D721Med (cell line): ENCODE measurements at places on chromosomes 12 and 14.
A peak's percentile ranks its signal among the peaks of the same experiment; 100 is the strongest.

DNA sequence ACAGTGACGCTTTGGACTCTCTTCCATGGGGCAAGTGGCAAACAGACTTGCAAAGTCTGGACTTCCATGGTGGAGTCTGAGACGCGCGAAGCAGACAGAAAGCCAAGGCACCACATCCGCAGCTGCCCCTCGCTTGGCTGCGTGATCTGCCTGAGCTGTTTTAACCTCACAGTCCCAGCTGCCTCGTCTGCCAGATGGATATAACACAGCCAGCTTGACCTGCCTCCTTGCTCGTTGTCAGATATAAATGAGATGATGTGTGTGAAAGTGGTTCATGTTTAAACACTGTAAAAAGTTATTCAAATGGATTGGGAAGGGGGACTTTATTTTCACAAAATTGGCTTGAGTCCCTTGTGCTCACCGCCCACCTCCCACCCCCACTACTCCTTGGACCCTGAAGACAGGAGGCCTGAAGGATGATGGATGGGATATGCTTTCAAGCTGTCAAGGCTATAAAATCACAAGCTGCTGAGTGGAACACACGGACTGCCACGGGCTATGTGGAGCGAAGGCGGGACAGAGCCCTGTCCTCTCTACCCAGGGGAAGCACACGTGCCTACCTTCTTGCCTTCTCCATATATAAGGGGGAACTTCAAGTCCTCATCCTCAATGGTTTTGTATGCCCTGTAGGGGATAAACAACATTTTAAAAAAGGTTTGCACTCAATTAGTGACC is 226.9 kb downstream of the MON2 start:
- DNase-seq, result no peak

DNA sequence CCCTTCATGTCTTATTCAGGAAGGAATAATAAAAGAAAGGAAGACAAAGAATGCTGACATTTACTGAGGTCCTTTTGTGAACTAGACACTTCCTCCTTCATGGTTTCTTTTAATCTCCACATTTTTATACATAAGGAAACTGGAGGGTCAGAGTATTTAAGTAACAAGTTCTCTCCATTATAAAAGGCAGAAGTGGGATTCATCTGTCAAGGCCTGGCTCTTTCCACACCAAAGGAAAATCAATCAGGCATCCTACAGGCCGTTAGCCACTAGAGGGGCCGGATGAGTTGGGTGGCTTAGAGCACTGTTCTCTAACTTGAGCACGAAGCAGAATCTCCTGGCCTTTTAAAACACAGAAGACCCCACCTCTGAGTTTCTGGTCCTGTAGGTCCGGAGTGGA is 36.8 kb upstream of the NINJ2 start:
- no peak for DNase-seq

GRCh38 chr12:97977870-97978405 is 515.3 kb downstream of the RMST start:
- DNase-seq, result no peak

- no peak for DNase-seq
Observed at GRCh38 chr12:27575090-27575761, 51.2 kb downstream of the PPFIBP1 start.

- DNase-seq, result no peak
Observed at GRCh38 chr14:101129521-101130167, 226.1 kb upstream of the RTL1 start.

- no peak for DNase-seq
Observed at GRCh38 chr14:54603362-54603761, 36.4 kb downstream of the SAMD4A start.

DNA sequence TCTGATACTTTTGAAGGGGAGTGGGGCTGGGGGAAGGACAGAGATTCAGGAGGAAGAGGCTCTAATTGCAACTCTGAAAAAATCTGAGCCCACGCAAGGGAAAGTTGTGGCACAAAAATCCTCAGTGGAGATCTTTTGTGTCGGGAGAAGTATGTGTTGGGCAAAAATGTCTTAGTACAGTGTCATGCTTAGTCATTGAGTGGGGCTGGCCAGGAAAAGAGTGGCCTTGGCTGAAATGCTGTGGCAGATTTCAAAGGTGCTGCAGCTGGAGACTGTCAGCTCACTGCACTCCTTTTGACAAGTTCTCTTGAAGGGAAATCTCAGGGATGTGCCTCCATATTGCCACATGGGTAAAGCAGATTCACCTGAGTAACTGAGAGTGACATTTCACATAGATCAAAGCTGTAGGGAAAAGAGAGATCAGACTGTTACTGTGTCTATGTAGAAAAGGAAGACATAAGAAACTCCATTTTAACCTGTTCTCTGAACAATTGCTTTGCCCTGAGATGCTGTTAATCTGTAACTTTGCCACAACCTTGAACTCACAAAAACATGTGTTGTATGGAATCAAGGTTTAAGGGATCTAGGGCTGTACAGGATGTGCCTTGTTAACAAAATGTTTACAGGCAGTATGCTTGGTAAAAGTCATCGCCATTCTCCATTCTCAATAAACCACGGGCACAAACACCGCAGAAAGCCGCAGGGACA is 36.0 kb upstream of the GLIPR1 start:
- no peak for DNase-seq

DNA sequence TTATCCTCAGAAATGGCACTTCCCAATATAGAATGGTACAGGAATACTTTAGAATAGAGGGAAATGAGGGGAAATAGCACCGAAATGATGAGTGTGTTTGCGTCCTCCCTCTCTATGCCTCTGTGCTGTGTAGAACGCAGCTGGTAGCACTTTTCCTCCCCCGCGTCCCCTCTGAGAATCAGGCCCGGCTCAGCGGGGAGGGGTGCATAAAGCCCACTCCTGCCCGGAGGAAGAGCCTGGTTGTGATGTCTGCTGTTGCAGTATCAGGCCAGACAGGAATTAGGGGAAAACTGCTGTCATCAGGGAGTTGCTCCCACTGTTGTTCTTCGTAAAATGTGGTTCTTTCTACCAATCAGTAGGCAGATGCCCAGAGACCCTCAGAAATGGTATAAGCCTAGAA is 76.0 kb downstream of the GALNT8 start:
- DNase-seq, result no peak

DNA sequence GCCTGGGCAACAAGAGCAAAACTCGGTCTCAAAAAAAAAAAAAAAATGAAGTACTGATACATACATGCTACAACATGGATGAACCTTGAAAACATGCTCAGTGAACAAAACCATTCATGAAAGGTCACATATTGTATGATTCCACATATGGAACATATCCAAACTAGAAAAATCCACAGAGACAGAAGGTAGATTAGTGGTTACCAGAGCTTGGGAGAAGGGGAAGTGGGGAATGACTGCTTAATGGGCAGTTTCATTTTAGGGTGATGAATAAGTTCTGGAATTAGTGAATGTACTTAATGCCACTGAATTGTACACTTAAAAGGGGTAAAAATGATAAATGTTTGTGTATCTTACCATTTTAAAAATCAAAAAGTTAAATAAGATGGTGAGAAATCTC is 2.7 kb downstream of the ITGB7 start:
- DNase-seq, result no peak

DNA sequence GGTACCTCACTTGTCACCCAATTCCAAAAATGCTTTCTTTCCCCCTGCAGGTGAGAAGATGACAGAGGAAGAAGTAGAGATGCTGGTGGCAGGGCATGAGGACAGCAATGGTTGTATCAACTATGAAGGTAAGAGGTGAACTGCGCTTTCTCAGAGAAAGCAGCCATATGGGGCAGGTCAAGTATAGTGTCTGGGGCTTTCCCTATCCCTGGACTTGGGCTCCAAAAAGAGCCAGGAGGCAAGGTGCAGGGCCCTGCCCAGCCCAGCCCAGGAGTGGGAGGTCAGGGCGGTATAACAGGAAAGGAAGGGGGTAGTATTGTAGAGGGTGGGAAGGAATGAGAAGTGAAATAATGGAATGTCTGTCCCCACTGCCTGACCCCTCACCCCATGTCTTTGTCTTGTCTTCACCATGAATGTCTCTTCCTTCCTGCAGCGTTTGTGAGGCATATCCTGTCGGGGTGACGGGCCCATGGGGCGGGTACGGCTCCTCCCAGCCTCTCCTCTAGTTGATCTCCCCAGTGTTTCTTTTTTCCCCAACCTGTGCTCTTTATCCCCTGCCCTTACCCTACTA is 2.1 kb downstream of the MYL6 start:
- DNase-seq, result no peak

GRCh38 chr14:68631394-68632053 is 161.3 kb downstream of the ZFP36L1 start:
- no peak for DNase-seq

- no peak for DNase-seq
Observed at GRCh38 chr14:53962953-53963319, 6.3 kb upstream of the BMP4 start.

DNA sequence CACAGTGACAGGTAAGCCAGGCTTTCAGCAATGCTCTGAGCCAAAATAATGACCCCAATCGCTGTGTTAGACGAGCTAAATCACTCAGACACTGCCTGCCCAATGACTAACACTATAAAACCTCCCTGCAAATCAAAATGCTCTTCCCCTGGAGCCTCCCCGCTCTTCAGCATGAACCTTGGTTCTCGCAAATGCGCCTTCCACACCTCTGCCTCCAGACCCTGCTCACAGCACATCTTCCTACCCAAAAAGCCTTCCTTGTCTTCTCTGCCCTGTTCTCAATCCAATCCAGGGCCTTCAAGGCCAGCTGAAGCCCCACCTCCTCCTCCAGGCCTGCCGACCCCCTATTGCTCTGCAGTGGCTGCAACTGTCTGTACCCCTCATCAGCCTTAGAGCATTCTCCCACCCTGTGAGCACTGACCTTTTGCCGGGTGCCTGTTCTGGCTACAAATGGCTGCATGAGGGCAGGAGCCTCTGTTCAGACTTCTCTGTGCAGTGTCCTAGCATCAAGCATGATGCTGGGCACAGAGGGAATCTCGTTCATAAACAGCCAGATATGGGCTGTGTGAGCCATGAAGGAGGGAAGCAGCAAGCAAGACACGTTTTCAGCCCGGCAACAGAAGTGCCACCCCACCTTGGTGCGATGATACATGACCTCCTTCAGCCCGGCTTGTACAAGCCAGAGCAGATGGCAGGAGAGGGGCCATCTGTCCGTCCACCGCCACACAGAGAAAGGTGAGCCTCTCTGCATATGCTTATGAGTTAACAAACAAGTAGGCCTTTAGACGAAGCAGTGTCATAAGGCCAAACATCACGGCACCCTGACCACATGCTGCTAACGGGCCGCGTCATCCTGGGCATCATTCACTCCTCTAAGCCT is 64.5 kb upstream of the DDX11 start:
- no peak for DNase-seq

DNA sequence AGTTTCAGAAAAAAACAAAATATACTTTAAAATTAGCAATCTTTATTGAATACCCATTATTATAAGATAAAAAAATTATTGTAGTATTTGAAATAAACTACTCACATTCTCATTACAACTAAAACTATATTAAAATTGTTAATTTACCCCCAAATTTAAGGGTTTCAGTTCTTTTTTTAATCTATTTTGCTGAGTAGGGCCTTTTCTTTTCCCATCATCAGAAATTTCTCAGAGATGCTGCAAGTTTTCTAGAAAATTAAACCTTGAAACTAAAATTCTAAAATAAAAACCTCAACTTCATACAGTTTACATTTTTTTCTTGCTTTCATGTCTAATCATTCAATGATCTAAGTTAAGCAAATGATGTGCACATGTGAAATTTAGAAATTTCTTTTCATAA is 10.1 kb downstream of the ARMH4 start:
- DNase-seq, result no peak

DNA sequence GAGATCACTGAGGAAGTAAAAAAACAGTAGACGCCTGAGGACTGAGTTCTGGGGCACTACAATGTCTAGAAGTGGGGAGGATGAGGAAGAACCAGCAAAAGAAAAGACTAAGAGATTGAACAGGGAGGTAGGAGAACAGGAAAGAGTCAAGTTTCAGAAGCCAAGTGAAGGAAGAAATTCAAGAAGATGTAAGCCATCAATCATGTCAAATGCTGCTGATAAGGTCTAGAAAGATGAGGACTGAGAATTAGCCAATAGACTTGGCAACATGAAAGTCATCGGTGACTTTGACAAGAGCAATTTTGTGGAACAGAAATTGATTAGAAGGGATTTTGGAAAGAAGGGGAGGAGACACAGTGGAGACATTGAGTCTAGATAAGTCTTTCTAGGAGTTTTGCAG is 54.8 kb upstream of the CRY1 start:
- DNase-seq, result no peak

- DNase-seq, result peak; percentile 37
Observed at GRCh38 chr14:76761960-76762410, 717 bp downstream of the VASH1 start.

DNA sequence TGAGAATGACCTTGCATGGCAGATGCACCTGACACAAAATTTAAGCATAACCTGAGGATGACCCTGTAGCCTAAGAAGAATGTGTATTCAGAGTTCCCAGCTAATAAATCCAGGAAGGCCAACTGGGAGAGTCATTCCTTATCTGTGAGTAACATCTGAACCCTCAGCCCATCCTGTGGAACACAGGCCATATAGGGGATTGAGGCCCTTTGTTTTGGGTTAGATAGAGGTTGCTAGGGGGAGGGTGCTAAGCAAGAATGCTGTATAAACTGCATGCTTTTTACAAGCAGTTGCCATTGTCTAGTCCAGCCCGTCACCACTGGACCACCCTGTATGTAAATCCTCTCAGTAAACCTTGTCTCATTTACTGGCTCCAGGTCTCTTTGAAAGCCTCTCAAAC is 77.0 kb downstream of the BICD1 start:
- DNase-seq, result no peak

- no peak for DNase-seq
Observed at GRCh38 chr14:49218436-49219092, 367.6 kb downstream of the RPS29 start.

GRCh38 chr12:103020839-103021238 is 63.4 kb downstream of the ASCL1 start:
- DNase-seq, result no peak

GRCh38 chr14:51865953-51866747 is 5.7 kb downstream of the GNG2 start:
- no peak for DNase-seq

GRCh38 chr14:103317976-103318580 is 16.0 kb upstream of the EIF5 start:
- DNase-seq, result no peak

- no peak for DNase-seq
Observed at GRCh38 chr12:124371366-124371765, 76.5 kb downstream of the RFLNA start.

GRCh38 chr14:23182372-23183157 is 895 bp downstream of the SLC7A8 start:
- no peak for DNase-seq

DNA sequence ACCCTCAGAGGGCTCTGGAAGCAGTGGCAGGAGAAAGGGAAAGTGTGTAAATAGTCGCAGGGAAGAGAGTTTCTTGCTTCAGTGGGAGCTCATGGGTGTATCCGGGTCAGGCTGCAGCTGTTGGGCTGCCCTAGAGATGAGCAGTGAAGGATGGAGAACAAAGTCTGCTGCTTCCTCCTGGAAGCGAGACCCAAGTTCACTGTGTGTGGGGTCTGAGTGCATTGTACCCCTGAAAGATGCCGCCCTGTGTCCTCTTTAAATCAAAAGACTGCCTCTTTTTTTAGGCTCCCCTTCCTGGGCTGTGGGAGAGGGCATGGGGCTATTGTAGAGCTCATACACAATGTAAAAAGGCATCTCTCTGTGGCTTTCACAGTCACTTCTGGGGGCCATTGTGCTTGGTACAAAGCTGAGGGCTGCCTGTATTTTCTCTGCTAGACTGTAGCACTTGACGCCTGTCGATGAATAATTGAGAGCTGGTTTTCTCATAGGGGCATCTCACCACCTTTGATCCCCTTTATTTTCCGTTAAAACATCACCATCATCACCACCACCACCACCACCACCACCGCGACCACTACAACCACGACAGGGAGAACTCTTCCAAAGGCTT is 16.7 kb downstream of the CHST11 start:
- no peak for DNase-seq
